NCI-H1694 (cell line): ENCODE measurements at places on chromosomes 3 and 15.

GRCh38 chr15:69997161-69997485, 100.6 kb downstream of the TLE3 start:
- DNase-seq: no peak

GRCh38 chr15:78255421-78256043, 8.8 kb upstream of the DNAJA4 start:
- DNase-seq: no peak

GRCh38 chr3:42653560-42654330, at the start of gene ZBTB47:
Gene ZBTB47, plus strand, starts transcription at chr3:42653697. Its CDS starts 4,659 bp downstream, at chr3:42658356.
- DNase-seq: no peak

GRCh38 chr3:144127700-144128099, 156.1 kb downstream of the DIPK2A start:
- DNase-seq: peak; percentile 34

- no peak for DNase-seq
These were observed 7.1 kb upstream of the TP63 start for GRCh38 chr3:189624130-189624529.

GRCh38 chr15:33551860-33552259, 241.1 kb downstream of the RYR3 start:
- no peak for DNase-seq

DNA sequence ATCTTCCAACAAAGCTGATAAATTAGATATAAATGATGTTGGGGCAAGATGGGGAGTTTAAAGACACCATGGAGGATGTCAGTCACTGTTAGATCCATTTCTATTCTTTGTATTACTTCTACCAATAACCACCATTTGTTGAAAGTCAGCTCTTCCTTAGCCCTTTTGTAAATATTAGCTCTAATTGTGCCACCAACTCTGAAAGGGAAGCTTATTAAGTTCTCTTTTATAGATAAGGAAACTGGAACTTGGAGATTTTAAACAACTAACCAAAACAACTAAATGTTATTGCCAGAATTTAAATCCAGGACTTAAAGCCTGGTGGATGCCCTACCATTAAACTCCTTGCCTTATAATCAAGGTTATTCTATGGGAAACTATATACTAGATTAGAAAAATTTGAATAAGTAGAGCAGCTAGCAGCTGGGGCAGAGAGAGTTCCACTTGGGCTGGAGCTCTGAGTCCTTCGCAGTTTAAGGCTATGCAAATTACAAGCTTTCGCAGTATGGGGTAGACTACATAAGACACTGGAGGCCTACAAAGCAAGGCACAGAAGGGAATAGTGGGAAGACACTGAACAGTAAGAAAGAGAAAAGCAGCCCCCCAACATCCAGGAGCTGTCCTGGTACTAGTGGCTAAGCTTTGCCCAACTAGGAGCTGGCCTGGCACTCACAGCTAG, 52.6 kb downstream of the TM4SF18 start:
- DNase-seq: no peak

GRCh38 chr3:136728918-136729317, 23.3 kb downstream of the STAG1 start:
- DNase-seq: no peak

DNA sequence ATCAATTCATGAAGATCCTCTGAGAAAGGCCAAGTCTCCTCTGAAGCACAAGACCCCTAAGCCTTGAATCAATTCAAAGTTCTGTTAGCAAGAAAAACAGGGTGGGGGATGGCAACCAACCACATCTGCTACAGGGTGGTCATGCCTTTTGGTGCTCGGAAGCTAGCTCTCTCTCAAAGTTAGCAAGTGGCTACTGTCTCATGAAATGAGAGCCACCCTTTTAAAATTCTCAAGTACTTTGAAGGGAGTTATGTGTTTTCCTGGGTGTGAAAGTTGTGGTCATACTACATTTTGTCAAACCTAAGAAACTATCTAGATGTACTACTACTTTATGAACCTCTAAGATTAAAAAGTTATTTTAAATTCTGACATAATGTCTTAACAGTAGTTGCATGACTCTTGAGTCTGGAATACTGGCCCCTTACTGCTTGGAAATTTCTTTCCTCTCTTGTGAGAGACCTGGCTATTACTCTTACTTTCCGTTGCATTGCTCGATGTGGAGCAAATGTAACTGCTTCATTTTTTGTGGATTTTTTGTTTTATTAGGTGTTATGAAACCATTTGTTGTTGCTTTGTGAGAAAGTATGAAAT, 116.1 kb downstream of the CHST2 start:
- DNase-seq: no peak

GRCh38 chr3:64029287-64029686, 6.0 kb upstream of the PSMD6 start:
- DNase-seq: no peak

GRCh38 chr3:177145381-177145780, 51.9 kb downstream of the TBL1XR1 start:
- DNase-seq: no peak

DNA sequence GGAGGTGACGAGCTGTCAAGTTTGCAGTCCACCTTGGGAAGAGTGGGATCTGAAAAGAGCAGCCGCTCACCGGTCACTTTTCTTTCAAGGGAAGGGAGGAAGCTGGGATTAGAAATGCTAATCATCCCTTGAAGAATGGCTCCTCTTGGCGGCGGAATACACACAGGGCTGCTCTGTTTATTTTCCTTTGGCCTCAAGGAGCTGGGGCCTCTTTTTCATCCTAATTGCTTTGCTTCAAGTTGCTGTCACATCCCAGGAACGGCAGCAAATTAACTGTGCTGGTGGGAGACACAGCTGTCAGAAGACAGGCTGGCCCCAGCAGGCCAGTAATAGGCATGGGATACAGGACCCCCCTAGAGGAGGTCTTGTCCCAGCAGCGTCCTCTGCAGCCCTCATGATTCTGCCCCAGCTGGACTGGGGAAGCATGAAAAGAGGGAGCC, 6.7 kb downstream of the KBTBD13 start:
- no peak for DNase-seq

- no peak for DNase-seq
These were observed 50.9 kb downstream of the DHX36 start for GRCh38 chr3:154273381-154273780.

DNA sequence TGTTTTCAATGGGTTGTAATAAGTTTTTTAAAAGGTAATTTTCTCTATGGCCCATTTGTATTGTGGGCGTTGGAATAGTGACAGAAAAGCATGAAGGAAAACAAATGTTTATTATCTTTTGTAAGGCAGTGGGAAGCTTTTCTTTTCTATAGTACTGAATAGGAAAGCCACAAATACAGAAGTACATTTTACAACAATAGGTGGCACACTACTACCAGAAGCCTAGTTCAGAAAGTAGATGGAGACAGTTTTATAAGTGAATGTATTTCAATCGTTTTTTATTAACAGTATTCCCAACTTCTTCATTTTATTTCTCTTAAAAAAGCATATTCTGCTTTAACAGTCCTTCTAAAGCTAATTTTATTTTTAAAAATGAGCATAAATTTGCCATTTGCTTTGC, 296.7 kb downstream of the PTPRG start:
- DNase-seq: peak; percentile 2

DNA sequence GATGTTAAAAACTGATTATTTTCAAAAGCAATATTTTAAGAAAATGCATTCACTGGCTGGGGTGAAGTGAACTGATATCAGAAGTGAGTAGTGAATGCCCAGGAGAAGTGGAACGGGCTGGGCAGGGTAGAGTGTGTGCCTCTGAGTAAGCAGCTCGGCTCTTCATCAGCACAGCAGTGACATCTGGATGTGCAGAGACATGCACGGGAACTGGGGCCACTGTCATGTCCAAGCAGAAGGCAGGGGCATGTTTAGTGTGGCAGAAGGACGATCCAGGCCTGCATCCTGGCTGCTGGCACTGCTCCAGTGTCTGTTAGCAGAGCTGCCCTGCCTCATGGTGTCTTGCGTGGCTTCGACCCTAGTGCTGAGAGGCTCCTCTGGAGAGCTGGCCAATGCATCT, 305.6 kb upstream of the LRRFIP2 start:
- peak; percentile 11 for DNase-seq

- DNase-seq: no peak
These were observed 193.7 kb upstream of the P2RY1 start for GRCh38 chr3:152641198-152641597.

GRCh38 chr3:16839271-16840100, 45.3 kb upstream of the PLCL2 start:
- no peak for DNase-seq

GRCh38 chr15:48680841-48681240, 35.3 kb upstream of the FBN1 start:
- DNase-seq: no peak

- DNase-seq: no peak
These were observed 37.8 kb upstream of the GOLGA6B start for GRCh38 chr15:72616491-72617210.

DNA sequence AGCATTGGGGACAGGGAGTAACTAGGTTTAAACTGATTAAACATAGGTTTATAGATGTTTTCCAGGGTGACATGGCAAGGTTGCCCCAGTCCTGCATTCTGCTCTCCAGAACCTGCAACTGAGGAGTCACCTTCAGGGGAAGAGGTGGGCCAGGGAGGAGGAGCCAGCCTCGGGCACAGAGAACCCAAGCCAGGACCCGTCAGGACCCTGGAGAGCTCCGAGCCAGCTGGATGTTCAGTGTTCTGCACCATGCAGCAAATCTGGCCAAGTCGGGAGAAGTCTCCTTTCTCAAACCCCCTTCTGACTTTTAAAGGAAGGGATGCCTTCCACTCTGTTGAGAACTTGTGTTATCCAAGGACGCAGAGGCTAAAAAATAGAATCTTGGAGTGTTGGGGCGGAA, 62.1 kb upstream of the SLC6A11 start:
- DNase-seq: no peak

- peak; percentile 12 for DNase-seq
These were observed 21.4 kb downstream of the ROPN1B start for GRCh38 chr3:125990253-125990970.

- no peak for DNase-seq
These were observed 378.9 kb downstream of the ULK4 start for GRCh38 chr3:41583014-41583413.

- no peak for DNase-seq
These were observed 94.6 kb upstream of the SLC6A6 start for GRCh38 chr3:14307656-14308302.

GRCh38 chr3:183954875-183955274, 62.8 kb downstream of the ABCC5 start:
- no peak for DNase-seq

DNA sequence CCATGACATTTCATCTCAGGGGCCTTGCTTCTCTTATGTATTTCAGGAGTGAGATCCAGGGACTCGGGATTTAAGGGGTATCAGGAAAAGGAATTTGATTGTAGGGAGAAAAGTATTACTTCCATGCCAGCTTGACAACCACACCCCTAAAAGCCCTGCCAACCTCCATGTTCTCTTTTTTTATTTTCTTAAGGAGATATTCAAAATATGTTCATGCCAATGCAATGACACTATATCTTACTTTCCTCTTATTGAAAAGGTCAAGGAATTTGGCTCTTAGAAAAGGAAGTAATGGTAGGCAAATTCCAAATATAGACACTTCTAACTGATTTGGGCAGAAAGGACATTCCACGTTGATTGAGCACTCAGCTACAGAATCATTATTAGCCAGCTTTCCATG, 407.5 kb upstream of the NECTIN3 start:
- no peak for DNase-seq

- no peak for DNase-seq
These were observed 38.0 kb downstream of the MGLL start for GRCh38 chr3:127784283-127784682.

- DNase-seq: no peak
These were observed 119.6 kb downstream of the ASB7 start for GRCh38 chr15:100721758-100722550.

GRCh38 chr15:53872410-53872809, 105.8 kb upstream of the UNC13C start:
- no peak for DNase-seq

- no peak for DNase-seq
These were observed 221.9 kb upstream of the TOPAZ1 start for GRCh38 chr3:44019736-44020135.

DNA sequence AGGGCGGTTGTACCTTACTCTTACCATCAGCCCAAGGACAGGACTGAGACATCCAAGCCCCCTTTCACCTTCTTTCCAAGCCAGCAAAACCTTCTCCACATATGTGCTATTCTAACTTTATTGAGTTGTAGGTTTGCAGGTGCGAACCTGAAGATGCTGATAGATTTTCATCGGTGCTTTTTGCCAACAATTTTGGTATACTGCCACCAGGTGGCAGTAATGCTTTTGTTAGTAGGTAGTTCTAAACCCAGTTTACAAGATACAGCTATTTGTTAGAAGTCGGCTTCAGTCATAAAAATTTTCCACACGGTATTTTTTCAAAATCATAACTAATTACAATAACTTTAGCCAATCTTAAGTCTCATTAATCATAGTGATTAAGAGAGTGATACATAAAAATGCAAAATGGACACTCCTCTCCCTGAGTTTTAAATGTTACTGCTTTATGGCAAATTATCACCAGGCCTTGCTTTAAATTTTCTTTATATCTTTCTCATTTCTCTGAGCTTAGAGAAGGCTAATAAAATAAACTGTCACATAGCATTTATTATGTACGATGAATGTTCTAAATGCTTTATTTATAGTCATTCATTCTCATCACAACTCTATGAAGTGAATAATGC, 636 bp downstream of the TBC1D21 start:
- peak; percentile 60 for DNase-seq

DNA sequence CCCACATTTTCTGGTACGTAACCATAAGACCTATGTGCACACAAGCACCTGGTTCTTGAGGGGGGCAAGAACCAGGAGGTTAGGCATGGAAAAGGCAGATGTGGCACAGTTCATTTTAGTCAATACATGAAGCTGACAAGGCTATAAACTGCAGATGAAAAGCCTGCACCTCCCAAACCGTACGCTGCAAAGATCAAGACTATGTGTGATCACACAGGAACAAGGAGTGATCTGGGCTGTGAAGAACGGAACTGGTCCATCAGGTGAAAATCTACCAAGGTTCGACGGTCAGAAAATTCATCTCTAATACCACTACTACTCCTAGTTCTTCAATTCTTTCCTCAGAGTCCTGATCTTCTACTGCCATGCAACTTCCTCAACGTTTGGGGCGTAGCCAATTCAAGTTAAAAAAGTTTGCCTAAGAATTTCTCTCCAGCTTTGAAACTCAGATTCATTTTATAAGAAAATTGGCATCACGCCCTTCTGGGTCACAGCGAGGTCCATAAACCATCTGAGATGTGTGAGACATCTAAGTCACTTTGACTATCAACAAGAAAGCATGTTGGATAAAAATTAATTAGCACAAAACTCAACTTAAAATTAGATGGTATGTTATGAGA, 41.9 kb downstream of the PLD1 start:
- no peak for DNase-seq

- peak; percentile 57 for DNase-seq
These were observed 114.3 kb downstream of the DIPK2A start for GRCh38 chr3:144085964-144086363.

GRCh38 chr3:118932822-118933558, 101.7 kb downstream of the IGSF11 start:
- DNase-seq: no peak

DNA sequence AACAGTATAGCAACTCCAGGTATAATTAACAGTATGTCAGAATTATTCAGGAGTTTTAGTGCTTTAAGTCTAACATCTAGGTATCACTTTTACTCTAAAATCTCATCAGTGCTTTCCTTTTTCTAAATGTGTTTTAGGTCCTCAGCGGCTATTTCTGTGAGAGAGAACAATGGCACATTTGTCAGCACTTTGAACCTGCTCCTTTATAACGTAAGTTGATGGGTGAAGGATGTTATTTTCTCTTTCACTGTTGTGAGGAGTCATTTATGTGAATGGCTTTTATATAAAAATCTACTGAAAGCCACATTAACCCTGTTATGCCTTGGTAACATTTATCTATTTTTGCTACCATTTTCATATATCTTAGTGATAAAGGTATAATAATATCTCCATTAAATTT, 22.8 kb downstream of the ZPLD1 start:
- DNase-seq: no peak

GRCh38 chr3:171895900-171896299, 52.8 kb downstream of the TMEM212 start:
- DNase-seq: no peak
